RWPE1 (cell line): ENCODE measurements at places on chromosomes 4 and X.
A peak's percentile ranks its signal among the peaks of the same experiment; 100 is the strongest.

DNA sequence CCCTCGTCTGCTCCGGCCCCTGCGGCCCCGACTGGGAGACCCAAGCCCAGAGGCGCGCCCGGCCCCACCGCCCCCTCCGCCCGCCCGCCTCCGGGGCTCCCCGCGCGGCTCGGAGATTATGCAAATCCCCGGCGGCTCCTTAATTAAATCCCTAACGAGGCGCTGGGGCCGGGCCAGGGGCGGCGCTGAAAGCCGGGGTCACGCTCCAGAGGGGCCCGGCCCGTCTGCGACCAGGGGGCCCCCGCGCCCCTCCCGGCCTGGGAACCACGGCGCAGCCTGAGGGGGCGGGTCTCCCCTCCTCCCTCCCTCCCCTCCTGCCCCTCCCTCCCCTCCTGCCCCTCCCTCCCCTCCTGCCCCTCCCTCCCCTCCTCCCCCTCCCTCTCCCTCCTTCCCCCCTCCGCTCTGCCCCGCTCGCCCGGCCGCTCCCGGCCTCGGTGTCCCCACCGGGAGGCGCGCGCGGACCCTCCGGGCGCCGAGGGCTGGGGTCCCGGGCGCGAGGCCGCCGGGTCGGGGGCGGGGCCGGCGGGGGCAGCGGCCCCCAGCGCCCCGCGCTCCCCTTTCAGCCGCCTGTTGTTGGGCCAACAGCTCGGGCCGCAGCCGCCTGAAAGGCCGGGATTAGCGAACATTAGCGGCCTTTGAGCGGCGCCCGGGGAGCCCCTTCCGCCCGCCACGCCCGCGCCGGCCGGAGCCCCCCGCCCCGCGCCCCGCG lies 25.9 kb upstream of the FGFR3 start:
- no peak for DNase-seq

DNA sequence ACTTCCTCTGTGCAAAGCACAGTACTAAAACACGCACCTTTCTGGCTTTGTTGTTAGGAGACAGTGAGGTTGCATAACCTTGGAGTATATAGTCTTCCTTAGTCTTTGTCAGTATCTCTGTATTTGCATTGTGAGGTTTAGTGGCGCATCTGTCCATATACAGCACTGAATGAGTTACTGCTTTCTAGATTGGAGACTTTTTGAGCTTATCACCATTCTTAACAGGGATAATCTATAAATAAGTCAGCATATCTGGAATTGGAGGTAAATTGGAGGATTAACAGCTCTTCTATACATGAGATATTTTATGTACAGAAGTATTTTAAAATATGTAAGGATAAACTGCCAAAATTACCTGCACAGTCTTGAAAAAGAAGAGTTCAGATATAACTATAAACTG lies 4.3 kb downstream of the FHDC1 start:
- DNase-seq, result no peak

DNA sequence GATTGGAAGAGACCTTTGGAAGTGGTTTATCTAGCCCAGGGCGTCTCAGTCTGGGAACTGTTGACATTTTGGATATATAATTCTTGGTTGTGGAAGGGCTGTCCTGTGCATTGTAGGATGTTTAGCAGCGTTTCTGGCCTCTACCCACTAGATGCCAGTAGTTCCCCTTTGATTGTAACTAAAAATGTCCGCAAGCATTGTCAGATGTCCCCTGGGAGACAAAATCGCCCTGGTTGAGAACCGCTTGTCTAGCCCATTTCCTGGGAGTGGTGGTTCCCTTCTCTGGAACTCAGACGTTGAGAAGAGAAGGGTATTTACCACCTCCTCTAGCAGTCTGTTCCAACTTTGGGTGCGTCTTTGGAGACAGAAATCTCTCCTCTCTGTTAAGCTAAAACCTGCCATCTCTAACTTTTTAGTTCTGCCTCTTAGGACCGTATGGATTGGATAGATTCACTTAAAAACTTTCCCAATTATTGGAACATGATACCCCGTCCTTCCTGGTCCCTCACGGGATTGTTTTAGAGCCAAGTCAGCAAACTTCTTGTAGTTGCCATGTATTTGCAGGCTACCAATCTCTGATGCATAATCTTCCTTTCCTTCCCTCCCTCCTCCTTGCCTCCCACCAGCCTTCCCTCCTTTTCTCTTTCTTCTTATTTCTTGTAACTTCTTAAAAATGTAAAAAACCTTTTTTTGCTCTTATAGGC lies 13.9 kb downstream of the TMEM165 start:
- no peak for DNase-seq

DNA sequence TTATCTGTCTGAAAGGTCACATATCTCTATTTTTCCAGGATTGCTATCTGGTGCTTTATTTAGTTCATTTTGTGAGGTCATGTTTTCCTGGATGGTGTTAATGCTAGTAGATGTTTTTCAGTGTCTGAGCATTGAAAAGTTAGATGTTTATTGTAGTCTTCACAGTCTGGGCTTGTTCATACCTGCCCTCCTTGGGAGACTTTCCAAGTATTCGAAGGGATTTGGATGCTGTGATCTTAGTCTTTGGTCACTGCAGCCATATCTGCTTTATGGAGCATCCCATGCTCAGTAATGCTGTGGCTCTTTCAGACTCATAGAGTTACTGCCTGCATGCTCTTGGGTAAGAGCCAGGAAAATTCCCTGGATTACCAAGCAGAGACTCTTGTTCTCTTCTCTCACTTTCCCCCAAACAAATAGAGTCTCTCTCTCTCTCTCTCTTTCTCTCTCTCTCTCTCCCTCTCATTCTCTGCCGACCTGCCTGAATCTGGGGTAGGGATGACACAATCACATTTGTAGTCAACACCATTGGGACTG lies 130.0 kb downstream of the AR start:
- no peak for DNase-seq

DNA sequence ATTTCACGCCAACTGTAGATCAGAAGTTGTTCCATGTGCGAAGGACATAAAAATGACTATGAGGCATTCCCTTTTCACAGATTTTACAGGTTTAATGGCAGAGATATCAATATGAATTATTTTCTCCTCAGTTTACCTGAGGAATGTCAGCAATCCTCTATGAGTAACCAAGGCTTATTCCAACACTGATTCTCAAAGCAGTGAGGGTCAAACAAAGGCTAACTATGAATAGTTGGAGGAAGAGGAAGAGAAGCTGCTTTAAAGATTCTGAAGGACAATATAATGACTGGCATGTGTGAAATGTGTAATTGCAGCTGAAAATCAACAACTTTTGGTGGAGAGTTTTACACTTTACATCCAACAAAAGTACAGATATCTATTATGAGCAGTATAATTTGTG lies 29.1 kb downstream of the NAF1 start:
- DNase-seq, result no peak

DNA sequence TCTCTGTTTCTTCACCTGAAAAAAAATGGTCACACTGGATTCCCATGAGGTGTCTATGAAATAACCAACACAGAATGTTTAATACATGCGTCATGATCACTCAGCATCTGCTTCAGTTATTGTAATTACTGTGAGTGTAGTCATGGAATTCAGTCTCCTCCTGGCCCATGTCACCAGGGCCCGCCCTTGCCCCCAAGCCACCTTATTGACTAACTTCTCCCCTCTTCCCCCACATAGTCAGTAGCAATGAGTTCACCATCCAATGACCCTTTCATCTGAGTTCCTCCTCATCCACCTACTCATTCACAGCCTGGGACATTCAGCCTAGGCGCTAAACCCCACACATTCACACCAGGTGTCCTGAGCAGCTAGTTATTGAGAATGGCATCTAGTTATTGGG lies 15.6 kb downstream of the PNMA6F start:
- DNase-seq, result no peak

DNA sequence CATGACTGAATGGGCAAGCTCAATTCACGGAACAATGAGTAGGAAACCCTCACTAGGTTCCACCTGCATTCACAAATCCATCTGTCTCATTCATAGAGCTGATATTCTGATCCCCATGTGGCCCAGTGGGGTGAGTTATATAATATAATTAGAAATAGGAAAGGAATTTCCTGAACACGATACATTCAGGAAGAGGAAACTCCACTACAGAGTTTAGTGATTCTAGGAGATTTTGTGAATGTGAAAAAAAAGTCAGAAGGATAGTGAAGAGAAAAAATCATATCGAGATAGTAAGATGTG lies 471.2 kb downstream of the GASK1B start:
- DNase-seq, result no peak

DNA sequence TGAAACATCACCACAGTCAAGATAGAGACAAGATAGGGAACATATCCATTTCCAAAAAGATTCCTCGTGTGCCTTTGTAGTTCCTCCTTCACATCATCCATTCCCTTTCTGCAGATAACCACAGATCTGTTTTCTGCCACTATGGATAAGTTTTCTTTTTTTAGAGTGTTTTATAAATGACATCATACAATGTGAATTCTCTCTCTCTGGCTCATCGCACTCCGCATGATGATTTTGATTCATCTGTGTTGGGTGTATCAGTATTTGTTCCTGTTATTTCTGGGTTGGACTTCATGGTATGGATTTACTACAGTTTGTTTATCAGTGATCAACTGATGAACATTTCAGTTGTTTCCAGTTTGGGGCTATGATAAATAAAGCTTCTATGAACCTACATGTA lies 23.2 kb upstream of the ANXA3 start:
- DNase-seq, result no peak

DNA sequence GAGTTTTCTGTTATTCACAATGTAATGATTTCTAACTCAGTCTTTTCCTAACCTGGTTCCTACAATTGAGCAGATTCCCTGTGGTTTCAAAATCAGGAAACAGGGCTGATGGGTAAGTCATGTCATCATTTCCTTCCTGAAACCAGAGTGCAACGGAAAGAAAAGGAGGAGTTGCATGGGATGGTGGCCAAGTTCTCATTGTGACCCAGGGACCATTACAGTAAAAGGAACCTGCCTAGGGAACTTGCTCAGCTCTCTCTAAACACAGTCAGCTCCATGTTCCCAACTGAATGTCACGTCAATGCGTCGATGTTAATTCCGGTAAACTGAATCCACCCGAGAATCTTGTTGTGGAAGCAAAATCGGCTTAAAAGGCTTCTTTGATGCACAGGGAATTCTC lies 51.2 kb downstream of the LGI2 start:
- DNase-seq, result no peak

GRCh38 chr4:74168841-74169240 lies 10.9 kb downstream of the MTHFD2L start:
- no peak for DNase-seq

GRCh38 chr4:148998719-148999118 lies 556.5 kb upstream of the NR3C2 start:
- no peak for DNase-seq

GRCh38 chr4:177185151-177185550 lies 124.5 kb upstream of the NEIL3 start:
- no peak for DNase-seq

DNA sequence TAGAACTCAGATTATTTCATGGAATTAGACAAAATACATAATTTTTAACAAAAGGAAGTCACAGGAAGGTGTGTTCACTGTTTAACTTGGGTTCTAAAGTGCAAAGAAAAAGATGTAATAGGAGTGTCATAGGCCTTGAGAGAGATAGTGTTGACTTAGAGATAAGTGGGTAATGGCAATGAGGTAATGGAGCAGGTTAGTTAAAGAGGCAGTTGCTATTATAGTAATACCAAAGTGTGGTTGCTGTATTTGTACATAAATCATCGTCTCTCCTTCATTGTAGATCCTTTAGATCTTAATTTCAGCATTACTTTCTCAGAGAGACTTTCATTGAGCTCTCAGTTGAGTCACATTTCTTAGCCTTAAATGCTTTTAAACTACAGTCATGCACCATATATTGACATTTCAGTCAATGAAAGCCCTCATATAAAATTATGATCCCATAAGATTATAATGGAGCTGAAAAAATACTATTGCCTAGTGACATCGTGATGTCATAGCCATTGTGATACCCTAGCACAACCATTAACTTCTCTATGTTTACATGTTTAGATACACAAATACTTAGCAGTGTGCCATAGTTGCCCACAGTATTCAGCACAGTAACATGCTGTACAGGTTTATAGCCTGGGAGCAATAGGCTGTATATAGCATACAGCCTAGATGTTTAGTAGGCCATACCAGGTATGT lies 245.4 kb downstream of the ADGRL3 start:
- no peak for DNase-seq

GRCh38 chrX:134669378-134670098 lies 11.3 kb upstream of the PLAC1 start:
- DNase-seq, result peak; percentile 65

DNA sequence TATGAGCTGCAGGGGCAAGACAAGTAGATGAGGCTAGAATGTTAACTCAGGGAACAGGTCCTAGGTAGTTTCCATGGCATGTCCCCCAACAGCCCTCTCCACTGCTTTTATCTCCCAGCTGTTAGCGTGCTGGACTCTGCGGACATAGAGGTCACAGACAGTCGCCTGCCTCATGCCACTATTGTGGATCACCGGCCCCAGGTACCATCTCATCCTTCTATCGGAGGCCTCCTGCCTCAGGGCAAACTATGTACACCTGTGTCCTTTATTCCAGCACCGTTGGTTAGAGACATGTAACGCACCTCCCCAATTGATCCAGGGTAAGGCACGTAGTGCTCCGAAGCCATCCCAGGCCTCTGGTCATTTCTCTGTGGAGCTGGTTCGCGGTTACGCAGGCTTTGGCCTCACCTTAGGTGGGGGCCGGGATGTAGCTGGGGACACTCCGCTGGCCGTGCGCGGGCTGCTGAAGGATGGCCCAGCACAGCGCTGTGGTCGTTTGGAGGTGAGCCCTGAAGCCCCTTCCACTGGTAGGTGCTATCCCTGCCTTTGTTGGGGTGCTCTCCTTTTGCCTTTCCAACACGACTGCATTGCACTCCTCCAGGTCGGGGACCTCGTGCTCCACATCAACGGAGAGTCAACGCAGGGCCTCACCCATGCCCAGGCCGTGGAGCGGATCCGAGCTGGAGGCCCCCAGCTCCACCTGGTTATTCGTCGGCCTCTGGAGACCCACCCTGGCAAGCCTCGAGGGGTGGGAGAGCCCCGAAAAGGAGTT lies 2.2 kb downstream of the MAGIX start:
- no peak for DNase-seq

DNA sequence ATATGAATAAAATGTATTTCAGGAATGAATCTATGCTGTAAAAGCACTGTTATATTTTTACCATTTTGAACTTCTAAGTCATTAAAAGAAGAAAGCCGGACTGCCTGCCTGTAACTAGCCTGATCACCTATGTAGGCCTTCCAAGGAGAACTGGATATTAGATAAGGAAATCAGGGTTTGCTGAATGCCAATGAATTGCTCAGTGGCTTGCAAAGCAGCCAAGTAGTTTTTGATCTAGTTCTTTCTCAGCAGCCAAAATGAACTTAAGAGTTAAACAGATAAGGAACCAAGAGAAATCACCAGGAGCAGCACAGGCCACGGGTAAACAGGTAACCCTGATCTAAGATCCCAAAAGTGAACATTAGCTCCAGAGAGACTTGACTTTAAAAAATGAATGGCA lies 3.3 kb downstream of the ANXA5 start:
- DNase-seq, result no peak

GRCh38 chrX:38811515-38812243 lies 10.4 kb downstream of the MID1IP1 start:
- peak; percentile 21 for DNase-seq

DNA sequence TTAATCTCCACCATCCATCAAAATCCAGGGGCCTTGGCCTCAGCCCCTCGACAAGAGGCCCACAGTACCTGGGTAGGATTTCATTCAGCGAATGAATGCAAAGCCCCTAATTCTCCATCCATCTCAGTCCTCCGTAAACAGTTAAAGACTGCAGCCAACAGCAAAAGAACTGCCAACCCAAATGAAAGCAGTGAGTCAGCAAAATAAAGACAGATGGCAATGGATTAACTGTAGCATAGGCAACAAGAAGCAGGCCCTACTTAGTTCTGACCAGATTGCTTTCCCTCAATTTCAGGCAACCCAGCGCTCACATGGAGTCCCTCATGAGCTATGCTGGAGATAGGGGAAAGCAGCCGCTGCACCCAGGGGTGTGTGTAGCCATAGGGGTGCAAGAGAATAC lies 21.4 kb downstream of the PLAC1 start:
- DNase-seq, result no peak
